ENCODE measurements at places on chromosomes 11 and 22.

DNA sequence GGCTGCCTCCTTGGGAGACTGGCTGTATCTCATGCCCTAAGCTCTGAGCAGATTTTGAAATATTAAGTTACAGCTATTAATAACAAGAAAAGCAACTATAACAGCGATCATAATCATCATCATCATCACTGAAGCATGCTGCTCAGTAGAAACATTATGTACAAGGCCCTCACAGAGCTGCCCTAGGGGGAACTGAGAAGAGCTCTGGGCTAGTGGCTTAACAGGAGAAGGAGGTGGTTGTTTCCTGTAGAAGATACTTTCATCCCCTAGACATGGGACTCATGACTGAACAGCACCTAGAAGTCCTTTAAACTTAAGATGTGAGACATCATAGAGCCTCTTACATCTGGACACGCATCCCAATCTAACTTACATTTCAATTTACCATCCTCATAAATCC is 332.8 kb upstream of the PLET1 start:
- DNase-seq, result no peak

GRCh38 chr22:49540913-49541692 is 286.6 kb downstream of the BRD1 start:
- DNase-seq, result no peak

GRCh38 chr22:19745155-19746101 is 15.2 kb upstream of the TBX1 start:
- no peak for DNase-seq

- no peak for DNase-seq
These were observed 40.9 kb upstream of the MUC5AC start for GRCh38 chr11:1116666-1117390.

DNA sequence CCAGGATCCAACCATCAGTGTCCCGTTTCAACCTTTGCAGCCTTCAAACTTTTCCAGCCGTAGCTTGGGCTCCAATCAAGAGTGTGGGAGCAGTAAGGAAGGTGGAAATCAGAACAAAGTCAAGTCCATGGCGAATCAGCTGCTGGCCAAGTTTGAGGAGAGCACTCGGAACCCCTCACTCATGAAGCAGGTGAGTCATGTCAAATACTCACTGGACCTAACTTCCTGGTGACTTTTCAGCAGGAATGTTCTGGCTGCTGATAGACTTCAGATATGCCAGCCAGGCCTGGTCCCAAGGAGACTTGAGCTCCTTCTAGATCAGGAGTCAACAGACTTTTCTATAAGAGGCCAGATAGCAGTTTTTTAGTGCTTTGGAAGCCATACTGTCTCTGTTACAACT is 129.0 kb downstream of the MICAL2 start:
- no peak for DNase-seq

GRCh38 chr11:9754010-9754471 is 90.2 kb downstream of the SWAP70 start:
- DNase-seq, result no peak

DNA sequence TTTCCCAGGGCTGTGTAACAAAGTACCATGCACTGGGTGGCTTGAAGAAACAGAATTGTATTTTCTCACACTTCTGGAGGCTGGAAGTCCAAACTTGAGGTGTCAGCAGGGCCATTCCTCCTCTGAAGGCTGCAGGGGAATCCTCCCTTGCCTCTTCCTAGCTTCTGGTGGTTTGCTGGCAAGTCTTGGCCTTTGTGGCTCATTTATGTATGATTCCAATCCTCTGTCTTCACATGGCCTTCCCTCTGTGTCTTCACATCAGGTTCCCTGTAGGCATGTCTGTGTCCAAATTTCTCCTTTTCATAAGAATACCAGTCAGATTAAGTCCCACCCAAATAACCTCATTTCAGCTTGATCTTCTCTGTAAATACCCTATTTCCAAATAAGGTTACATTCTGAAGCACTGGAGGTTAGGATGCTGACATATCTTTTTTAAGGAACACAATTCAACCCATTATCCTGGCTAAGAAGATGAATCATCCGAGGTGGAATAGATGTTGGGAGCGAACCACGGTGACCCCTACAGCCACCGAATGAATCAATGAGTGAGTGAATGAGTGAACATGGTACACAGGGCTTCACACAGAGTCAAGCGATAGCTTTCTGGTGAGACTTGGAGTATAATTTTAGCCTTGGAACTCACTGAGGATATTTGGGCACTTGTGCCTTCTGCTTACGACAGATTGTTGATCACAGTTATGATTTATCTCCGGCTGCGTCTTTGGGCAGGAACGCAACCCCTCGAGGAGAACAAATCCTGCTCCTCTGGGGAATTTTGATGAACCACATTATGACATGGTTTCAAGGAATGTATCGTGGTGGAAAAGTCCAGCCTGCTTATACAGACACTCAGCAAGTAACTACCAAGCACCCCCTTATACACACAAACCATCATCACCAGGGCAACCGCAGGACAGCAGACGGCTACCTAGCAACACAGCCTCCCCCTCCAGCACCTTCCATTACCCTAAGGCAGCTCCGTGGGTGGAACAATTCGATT is 34.3 kb upstream of the MICAL2 start:
- peak; percentile 99 for DNase-seq

DNA sequence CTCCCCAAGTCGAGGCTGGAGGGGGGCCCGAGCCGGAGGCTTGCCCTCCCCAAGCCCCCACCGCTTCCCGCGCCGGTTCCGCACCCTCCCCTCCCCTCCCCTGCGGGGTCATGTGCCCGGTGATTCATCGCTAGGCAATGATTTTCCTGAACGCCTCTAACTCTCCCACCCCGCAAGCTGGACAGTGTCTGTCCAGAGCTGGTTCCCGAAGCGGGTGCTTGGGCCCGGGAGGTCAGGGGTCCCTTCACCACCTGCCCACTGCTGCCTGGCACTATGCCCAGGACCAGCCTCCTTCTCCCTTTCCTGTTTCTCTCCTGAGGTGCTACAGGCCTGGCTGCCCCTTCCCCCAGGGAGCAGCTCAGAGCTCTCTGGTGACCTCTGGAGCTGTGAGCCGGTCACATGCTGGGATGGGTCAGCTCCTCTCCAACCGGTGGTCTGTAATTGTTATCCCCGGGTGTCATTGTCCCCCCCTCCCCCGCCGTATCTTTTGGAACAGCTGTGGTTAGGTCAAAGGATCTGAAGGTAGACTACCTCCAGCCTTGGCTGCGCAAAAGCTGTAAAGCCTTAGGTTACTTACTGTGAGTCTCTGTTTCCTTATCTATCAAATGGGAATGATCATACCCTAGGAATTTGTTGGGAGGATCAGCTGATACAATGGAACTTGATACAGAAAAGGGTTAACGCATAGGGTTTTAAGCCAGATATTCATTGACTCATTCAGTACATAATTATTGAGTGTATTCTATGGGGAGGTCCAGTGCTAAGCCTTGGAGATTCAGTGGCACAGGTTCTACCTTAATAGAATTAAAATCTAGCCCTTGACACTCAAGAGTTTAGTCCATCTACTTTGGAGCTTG is 753 bp downstream of the STX3 start:
- peak; percentile 11 for DNase-seq

- DNase-seq, result no peak
These were observed 92.9 kb downstream of the FBXO7 start for GRCh38 chr22:32567544-32567943.

DNA sequence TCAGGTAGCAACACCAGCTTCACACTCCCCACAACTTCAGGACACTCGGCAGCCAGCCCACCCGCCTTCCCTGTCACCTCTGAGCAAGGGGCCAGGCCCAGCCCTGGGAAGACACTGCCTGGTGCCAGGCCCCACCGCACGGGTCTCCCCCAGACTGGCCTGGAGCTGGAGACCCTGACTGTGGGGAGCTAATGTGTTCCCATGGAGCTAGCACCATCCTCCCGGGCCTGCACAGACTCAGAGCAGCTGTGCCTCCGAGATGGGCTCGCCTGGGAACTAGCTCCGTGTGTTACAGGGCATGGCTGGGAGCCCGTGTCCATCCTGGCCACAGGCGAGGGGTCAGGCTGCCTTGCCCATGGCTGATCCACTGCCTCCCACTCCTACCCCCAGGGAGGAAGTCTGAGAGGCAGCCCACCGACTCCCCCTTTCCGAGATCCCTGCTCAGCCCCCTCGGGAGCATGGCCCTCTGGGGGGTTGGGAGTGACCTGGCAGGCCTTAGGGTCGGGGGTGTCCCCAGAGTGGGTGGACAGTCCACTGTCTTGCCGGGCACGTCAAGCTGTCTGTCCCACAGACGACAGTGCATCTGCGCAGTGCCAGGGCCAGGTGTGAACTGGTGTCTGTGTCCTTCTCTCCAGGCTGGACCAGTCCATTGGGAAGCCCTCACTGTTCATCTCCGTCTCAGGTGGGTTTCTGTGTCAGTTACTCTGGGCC is 76.7 kb upstream of the KCNQ1OT1 start:
- no peak for DNase-seq

DNA sequence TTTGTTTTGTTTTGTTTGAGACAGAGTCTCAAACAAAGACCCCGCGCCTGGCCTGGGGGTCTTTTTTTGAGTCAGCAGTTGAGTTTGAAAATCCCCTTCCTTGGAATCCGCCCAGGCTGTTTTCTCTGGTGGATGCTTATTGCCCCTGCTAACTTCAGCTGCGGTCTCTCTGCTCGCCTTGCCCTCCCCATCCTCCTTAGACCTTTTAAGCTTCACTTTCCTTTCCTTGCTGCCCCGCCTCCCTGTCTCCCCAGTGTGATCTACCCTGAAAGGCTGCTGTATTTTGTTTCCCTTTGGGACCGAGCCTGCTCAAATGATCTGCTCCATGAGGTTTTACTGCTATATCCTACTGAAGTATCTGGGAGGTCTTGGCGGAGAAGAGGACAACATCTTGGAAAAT is 2.5 kb downstream of the USP18 start:
- DNase-seq, result no peak

GRCh38 chr22:32775957-32776356 is 25.5 kb upstream of the TIMP3 start:
- no peak for DNase-seq

DNA sequence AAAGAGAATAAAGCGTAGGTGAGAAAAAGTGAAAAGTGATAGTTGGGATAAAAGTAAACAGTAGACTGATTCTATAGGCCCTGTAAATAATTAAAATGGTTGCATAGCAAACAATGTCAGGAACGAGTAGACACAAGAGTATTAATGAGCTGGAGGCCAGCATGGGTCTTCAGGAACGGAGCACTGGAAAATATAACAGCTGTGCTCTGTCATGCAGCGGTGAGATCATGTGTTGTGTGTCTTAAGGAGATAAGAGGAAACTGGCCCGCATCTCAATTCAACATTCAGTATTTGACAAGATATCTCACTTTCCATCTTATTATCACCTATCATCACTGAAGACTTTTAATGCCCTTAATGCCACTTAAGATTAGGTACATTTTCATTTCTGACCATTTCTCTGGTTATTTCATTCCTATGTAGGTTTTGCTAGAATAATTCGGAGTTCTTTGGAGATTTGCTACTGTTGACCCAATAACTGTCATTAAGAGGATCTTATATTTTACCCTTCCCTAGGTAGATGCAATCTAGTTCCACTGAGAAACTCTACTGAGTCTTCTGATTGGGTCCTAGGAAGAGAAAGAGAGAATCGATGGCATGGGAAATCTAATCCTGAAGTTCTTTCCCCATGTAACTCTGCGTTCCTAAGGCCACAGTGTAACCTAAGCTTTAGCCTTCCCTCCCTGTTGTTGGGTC is 35.5 kb upstream of the VWA5A start:
- DNase-seq, result no peak

GRCh38 chr11:7208391-7208790 is 43.3 kb upstream of the SYT9 start:
- no peak for DNase-seq

DNA sequence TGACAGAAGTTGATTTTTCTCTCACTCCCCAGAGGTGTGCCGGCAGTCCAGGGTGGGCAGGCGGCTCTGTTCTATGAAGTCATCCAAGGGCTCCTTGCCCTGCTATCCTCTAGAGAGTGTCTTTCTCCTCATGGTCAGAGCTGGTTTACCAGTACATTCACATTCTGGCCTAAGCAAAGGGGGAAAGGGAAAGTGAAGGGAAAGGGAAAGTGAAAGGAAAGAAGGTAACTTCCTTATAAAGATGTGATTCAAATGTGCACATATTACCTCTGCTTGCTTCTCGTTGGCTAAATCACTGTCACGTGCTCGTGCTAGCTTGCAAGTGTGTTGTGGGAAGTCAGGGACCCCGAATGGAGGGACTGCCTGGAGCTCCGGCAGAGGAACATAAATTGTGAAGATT is 2.9 kb upstream of the HTATIP2 start:
- no peak for DNase-seq

- DNase-seq, result no peak
These were observed 345.5 kb downstream of the LUZP2 start for GRCh38 chr11:24842308-24842707.

DNA sequence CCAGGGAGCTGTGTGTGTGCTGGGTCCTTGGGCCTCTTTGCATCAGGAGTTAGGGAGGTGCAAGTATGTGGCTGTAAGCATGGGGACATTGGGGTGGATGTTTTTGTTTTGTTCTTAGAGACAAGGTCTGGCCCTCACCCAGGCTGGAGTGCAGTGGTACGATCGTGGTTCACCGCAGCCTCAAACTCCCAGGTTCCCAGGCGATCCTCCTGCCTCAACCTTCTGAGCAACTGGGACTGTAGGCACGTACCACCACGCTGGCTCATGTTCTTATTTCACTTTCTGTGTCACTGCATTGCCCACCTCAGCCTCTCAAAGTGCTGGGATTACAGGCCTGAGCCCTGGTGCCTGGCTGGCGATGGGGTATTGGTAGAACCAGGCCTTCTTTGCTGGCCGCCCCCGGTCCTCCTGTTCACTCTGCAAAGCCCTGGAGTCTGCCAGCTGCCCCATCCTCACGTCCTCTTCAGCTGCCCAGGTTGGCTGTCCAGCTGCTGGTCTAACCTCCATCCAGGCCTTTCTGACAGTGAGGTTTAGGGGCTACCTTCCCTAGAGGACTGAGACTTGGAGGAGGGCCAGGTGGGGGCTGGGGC is 851 bp upstream of the GRAMD4 start:
- DNase-seq, result no peak

GRCh38 chr11:62108017-62108750 is 15.6 kb upstream of the INCENP start:
- DNase-seq, result peak; percentile 46

GRCh38 chr11:118922745-118923627 is 2.7 kb downstream of the BCL9L start:
- no peak for DNase-seq
